ENCODE measurements at places on chromosomes 4 and X.

DNA sequence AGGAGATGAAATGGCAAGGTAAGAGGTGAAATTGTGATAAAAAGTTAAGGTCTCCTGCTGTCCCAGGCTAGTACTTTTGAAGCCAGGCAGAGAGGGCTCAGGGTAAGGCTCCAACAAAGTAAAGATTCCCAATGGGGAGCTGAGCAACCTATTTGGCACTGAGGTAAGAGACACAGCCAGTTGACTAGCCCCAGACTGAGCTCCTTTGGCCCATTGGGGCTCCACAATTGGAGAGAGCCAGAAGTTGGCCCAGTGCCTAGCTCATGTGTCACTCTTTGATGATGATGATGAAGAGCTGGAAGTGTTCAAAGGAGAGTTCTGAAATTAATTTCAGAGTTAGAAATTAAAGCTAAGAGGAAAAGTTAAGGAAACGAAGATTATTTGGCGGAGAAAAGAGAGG lies 94.6 kb downstream of the RLIM start:
- no peak for DNase-seq

DNA sequence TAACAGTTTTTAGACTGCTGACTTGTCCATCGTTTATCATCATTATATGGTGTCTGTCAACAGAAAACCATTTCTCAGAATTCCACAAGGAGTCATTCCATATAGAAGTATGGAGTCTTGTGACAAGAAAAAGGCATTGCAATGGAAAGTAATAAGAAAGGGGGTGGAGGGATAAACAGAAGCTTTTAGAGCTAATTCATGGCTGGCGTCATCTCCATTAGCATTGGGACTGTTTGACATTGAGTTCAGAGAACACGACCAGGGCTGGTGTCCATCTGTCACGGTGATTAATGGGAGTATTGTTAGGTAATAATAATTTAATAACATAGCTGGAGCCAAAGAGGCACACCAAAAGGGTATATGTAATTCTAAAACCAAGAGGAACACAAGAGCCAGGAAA lies 101.9 kb upstream of the SFRP2 start:
- no peak for DNase-seq

- DNase-seq: peak; percentile 85
Measured at GRCh38 chrX:16712548-16713155, at the start of gene CTPS2. CTPS2 (minus strand) TSS chrX:16712669; CDS start chrX:16702902, 9,767 bp downstream.

DNA sequence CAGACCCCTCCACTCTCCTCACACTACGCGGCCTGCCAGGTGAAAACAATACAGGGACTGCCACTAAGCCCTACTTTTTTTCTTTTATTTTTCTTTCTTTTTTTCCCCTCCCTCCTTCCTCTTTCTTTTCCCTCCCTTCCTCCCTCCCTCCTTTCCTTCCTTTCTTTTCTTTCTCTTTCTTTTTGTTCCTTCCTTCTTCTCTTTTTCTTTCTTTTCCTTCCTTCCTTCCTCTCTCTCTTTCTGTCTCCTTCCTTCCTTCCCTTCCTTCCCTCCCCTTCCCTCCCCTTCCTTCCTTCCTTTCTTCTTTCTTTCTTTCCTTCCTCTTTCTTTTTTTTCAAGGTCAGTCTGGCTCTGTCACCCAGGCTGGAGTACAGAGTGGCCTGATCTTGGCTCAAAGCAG lies 41.9 kb downstream of the RWDD4 start:
- DNase-seq: no peak

DNA sequence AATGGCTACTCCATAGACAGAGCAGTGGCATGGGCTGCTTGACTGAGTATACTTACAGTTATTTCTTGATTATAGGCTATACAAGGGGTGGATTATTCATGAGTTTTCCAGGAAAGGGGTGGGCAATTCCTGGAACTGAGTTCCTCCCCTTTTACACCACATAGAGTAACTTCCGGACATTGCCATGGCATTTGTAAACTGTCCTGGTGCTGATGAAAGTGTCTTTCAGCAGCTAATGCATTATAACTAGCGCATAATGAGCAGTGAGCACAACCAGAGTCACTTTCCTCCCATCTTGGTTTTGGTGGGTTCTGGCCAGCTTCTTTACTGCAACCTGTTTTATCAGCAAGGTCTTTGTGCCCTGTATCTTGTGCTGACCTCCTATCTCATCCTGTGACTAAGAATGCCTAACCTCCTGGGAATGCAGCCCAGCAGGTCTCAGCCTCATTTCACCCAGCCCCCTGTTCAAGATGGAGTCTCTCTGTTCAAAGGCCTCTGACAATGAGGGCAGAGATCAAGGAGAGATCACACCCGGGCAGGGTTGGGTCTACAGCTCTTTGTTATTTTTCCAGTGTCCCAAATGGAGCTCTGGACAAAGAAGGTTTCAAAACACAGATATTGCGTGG lies 468.4 kb upstream of the PRKX start:
- no peak for DNase-seq

GRCh38 chr4:15891312-15891711 lies 47.2 kb downstream of the FGFBP1 start:
- DNase-seq: no peak

DNA sequence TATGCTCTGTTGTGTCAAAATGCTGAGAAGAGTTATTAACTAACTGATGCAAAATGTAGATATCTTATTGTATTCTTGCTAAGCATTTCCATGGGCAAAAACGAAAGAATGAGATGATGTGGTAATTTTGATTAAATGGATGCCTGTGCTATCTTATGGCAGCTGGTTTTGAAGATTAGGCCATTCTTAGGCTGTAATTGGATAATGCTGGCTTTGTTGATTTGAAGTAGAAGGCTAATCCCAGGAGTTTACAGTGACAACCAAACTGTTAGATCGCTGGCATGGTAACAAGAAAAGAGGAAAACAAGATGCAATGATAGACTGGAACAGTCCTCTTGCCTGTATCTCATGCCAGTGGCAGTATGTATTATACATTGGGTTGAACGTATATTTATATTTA lies 74.1 kb upstream of the WDR44 start:
- DNase-seq: no peak

DNA sequence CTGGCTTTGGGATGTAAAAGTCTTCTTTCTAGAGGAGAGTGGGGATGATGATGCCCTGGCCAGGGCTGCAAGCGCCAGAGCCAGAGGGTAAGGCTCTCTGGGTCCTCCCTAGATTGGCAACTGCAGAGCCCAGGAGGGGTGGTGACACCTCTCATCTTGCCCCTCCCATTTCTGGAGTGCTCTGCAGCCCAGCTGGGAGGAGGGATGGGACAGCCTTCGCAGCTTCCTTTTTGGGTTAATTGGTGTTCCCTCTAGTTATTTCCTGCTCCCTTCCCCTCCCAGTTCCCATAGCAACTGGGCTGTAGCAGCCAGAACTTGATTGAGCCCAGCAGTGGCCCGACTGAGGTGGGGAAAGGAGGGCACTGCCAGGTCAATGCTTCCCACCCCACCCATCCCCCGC lies 19.2 kb downstream of the NALF2 start:
- DNase-seq: no peak

DNA sequence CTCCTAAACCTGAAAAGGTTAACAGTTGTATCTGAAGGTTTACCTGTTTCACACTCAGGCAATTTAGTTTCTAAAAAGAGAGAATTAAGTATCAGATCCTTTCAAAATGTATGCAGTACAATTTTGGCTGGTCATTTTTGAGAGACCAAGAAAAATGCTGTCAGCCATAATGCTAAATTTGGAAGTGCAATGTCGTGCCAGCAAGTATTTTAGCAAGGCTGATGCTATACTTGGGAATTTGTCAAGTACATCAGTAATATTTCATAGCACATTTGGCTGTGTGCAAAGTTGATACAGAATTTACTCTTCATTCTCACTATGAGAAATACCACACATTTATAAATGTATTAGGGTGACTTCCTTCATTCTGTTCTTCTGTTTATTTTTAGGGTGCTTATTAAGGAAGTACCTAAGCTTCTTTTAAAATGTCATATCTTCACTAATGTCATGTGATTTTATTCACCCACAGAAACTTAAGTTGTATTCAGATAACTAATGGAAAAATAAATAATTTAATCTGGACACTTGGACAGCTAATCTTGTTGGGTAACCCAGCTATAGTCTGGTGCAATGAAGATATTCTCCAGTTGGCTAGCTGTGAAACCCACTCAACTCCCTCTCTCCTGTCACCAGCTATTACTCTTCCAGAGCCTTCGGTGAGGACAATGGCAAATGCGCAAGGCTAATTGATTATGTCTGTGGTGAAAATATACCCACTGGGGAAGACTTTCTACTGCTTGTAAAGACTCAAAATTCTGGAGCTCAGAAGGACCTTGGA lies 84.2 kb upstream of the TLL1 start:
- no peak for DNase-seq

- DNase-seq: no peak
Measured at GRCh38 chrX:33277046-33277445, 65.7 kb upstream of the DMD start.

DNA sequence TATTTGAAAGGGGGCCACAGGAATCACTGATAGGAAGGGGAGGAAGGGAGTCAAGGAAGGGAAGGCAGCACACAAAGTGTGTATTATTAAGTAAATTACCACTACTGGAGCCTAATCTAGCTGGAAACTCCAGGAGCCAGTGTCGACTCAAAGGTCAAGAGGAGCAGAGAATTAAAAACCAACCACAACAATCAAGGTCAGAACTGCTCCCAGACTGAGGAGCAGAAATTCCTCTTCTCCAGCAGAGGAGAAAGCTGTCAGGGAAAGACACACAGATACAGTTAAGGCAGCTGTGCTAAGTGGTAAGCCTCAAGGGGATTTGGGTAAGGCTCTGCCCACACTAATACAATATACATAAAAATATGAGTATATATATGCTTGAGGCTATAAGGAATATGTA lies 87.5 kb upstream of the PTPN13 start:
- no peak for DNase-seq

DNA sequence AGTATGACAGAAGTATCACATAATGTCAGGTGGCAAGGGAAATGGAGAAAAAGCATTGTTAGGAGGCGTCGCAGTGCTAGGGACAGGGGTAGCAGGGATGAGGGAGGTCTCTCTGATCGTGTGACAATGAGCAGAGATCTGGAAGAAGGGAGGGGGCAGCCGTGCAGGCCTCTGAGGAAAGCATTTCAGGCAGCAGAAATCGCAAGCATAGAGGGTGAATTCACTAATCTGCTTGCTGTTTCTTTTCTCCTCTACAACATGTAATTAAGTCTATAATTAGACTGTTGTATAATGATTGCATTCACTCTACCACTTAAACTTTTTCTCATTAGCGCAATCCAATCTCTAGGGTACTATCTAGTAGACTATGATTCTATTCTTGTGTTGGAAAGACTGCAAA lies 9.1 kb downstream of the CYP4V2 start:
- DNase-seq: no peak

DNA sequence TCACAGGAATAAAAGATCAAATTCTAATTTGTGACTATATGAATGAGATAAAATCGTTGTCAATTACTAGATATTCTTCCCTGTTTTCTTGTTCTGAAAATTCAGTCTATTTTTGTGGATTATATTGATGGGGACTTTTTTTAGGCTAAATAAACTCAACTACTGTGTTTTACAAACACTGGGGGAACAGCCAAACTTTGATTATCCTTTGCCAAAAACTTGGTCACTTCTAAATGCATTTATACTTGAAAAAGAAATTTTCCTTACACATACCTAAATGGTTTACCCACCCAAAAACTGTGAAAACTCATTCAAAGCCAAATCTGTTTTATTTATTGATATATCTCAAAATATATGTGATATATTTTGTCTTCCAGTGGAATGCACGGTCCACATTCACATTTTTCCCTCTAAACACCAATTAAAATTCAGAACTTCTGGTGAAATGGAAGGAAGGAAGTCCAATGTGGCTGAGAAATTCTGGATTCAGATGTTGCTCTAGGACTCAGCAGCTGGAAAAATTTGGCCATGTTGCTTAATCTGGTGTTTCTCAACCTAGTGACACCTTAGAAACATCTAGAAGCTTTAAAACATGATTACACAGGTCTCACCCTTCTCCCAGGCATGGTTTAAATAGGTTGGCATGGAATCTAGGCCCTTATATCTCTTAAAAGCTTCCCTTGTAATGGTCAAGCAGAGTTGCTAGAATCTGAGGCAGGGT lies 28.6 kb upstream of the ARHGAP24 start:
- no peak for DNase-seq

- DNase-seq: no peak
Measured at GRCh38 chr4:161714931-161715330, 448.9 kb downstream of the FSTL5 start.

DNA sequence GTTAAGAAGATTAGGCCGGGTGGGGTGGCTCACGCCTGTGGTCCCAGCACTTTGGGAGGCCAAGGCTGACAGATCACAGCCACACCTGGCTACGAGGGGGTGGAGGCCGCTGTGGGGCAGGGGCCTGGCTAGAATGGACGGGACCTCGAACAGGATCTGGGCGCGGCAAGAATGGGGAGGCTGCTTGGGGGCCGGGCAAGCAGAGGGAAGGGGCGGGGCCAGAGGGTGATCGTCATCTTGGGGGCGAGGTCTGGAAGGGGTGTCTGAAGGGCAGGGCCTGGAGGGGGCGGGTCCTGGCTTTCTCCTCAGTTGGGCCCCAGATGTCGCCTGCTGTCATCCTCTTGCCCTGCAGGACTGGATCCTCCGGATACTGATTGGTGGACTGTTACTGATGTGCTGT lies 57.3 kb upstream of the ENPEP start:
- DNase-seq: no peak

DNA sequence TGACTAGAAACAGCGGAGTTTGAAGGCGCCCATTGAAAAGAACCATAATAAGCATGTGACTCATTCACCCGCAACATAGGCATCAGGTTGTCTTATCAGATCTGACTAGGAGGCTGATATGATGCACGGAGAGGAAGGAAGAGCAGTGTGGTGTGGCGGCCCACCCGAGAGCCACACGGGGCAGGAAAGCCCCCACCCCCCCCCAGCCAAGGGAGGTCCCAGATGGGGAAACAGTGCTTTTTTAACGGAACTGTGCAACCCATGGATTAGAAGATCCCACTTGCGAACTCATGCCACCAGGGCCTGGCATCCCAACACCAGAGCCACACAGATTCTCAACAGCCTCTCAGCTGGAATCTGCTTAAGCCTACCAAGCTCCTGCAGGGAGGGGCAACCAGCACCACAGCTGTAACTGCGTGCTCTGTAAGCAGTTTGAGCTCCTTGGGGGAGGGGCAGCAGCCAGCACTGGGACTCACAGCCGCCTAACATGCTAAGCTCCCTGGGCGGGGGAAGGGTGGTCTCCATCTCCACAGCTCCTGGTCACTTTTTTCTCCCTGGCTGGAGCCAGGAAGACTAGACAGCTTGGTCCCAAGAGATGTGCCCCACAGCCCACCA lies 466.2 kb downstream of the PDGFC start:
- no peak for DNase-seq

- no peak for DNase-seq
Measured at GRCh38 chrX:68834371-68835103, 5.7 kb downstream of the EFNB1 start.

GRCh38 chr4:188005561-188005960 lies 10.0 kb downstream of the ZFP42 start:
- no peak for DNase-seq

- DNase-seq: no peak
Measured at GRCh38 chrX:3268829-3269228, 77.6 kb downstream of the MXRA5 start.

DNA sequence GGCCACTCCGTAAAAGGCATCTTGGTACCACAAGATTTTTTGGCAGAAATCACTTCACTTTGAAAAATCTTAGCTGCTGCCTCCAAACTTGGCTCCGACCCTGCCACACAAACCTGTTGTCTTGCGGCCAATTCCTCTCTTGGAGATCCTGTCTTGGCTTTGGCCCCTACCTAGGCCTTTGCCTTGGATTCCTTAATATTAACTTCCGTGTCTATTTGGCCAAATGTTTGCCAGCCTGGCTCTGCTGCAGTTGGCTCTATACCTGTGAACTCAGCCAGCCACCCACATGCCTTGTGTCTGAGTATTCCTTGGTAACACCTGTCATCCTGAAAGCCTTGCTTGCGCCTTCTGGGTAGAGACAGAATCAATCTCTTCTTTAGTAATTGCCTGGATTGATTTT lies 12.5 kb downstream of the GRXCR1 start:
- DNase-seq: no peak
